Activated T-cell treated with anti-CD3 and anti-CD28 coated beads, Interleukin-2, amount 50 U/mL, for 1 hour (primary cell): ENCODE measurements at places on chromosomes 11 and 22.

DNA sequence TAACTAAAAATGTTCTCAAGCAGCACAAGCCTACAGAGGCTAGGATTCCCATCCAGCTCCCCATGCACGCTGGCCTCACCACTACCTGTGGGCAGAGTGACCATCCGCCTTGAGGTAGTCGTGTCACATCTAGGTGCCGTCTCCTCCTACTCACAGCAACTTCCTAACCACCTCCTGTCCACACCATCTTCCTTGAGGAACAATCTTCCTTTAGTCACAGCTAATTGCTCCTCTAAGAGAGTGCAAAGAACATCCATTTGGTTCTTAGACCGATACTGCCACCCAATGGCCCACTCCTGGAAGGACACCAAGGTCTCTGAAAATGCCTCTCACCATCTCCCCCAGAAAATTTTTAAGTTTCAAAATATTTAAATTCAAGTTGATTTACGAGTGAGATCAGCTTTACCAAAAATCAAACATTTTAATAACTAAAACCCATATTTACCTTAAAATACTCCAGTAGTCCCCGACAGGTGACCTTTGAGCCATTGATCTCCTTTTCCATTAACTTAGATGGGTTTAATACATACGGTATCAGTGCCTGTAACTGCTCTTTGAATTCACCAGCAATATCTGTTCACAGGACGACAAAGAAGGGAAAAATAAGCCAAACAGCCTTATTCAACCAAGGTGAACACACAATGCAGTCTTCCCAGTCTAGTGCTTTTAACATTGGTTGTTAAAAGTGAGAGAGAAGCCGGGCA is 21.7 kb upstream of the PLAAT3 start:
- peak; percentile 73 for DNase-seq

DNA sequence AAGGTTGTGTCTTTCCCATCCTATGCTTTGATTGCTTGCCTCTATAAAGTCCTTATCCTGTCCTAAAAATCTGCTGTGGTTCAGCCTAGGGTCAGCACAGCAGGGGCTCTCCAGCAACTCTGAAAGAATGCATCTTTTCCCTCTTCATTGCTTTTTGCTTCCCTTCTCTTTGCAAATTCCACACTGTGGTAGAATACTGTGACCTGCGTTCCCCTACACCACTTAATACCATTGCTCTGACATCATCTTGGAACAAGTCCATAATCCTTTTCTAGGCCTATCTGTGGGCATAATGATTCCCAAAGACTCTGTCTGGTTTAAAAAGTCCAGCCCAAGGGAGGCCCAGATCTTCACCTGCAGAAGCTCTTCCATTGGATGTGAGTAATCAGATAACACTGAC is 177.7 kb downstream of the NAV2 start:
- no peak for DNase-seq

DNA sequence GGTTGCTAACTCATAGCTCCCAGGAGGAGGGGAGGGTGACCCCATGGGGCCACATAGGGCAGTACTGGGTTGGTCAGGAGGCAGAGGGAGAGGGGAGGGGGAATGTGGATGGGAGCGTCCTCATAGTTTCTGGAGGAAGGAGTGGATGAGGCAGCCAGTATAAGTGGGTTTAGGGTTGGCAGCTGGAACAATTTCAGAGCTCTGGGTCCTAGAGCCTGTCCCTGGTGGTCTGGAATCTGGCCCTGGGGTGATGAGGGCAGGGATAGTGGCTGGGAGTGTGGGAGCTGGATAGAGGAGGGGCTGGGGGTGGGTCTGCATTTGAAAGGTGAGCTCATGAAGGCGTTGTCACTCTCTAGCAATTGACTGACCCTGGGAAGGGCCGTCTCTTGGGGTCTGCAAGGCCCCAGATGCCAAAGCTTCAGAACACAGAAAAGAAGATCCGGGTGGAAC is 5.3 kb upstream of the MRGPRG start:
- peak; percentile 8 for DNase-seq

GRCh38 chr11:111408789-111409727 is 30.0 kb upstream of the POU2AF1 start:
- DNase-seq: no peak

DNA sequence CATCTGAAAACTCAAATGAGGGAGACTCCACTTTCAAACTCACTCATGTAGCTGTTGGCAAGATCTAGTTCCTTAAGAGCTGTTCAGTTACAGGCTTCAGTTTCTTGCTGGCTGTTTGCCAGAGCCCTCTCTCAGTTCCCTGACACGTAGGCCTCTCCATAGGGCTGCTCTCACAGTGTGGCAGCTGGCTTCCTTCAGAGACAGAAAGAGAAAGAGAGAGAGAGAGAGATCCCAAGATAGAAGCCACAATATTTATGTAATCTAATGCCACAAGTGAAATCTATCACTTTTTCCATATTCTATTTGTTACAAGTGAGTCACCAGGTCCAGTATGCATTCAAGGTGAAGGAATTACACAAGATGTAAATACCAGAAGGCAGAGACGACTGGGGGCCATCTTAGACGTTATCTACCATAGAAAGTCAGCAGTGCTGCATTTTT is 168.8 kb downstream of the RCN1 start:
- DNase-seq: no peak

- no peak for DNase-seq
These were observed 2.2 kb downstream of the APOA1 start for GRCh38 chr11:116835042-116835772.

- DNase-seq: no peak
These were observed 6.0 kb downstream of the P2RX6 start for GRCh38 chr22:21020802-21021429.

DNA sequence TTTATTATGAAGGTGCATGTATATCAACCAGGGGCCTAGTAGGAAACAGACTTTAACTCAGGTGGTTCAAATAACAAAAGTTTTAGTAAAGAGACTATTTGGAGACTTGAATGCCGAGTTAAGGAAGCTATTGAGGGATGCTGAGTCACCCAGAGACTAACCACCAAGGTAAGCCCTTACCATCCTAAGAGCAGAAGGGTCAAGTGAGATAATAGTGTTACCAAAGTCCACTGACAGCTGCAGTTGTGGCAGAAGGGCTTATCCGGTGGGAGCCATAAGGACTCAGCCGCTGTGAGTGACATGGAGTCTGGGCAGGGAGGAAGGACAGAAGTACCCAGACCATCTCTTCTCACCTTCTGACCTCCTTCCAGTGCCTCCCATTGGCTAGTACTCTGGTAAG is 134.0 kb downstream of the INSC start:
- no peak for DNase-seq

DNA sequence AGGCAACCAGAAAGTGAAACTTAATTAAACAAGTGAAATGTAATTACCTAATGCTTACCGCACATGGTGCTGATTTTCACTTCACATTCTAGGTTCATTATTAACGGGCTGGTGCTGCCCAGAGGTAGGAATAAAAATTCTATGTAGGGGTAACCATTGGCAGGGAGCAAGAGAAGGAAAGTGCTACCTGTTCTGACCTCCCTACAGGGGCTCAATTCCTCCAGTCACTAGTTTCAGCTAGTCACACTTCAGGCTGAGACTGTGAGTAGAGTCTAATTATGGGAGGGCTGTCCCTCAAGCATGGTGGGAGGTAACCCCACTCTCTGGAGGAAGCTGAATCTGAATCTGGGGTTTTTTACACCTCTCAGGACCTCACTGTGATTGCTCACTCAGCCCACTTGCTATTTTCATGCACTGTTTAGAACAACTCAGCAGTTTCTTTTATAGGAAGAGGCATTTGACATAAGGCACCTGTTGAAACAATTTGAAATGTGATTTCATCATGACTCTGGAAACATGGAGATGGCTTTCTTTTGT is 75.4 kb downstream of the MAML2 start:
- DNase-seq: no peak

DNA sequence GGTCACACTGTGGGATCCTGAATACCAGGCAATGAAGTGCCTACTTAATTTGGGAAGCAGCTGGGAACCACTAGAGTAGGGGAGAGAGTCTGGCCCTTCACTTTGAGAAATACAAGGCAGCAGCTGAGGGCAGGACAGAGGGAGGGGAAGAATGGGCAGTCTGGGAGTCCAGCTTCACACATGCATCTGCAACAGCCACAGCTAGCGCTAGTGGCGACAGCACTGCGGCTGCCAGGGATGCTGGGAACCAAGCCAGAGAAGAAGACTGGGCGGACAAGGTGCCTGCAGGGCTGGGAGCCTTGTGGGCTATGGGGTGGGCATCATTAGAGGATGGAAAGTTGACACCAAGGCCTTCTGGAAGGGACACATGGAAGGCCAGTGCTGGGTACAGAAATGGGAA is 15.8 kb downstream of the SCUBE2 start:
- no peak for DNase-seq

DNA sequence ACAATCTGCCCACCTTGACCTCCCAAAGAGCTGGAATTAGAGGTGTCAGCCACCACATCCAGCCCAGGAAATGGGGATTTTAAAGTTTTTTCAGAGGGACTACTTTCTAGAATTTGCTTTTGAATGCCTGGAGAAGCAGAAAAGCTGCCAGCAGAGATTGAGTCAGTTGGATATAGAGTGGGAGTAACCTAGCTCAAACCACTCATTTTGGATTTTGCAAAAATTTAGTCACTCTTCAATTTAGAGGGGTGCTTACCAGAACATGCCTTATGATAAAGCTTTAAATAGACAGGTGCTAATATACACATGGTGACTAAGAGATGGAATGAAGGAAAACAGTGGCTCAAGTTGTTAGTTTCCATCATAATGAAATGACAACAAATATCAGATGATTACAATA is 26.5 kb upstream of the PSMA1 start:
- DNase-seq: no peak

GRCh38 chr11:96027021-96027420 is 103.1 kb upstream of the MTMR2 start:
- no peak for DNase-seq

DNA sequence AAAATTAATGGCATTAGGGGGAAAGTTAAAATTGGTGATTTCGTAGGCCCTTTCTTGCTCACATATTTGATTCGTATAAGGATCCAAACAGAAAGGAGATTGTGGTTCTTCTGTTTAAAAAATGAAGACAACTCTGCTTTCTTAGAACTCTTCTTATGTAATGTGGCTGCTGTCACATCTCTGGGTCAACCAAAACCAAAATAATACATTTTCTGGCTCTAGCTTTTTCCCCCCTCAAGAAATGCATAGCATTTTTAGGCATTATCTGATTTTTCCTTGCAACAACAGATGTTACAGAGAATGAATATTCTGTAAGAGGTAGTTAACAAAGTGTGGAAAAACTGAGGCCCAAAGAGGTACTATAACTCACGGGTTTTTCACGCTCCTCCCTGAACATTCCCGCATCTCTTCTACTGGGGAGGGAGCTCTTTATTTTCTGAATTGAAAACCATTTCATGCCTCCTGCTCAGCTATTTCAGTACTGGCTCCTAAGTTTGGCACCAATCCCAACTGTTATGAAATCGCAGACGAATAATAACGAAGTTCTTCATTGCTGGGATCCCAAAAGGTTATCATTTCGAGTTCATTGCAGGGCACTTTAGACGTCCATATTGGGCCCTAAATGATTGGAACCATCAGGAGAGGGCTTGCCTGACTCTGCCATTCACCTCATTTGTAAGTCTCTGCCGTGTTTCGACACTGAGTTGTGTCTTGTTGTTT is 17.1 kb downstream of the GRAP2 start:
- no peak for DNase-seq

GRCh38 chr11:41118521-41118920 is 340.9 kb downstream of the LRRC4C start:
- DNase-seq: no peak

GRCh38 chr22:46043339-46043738 is 66.4 kb upstream of the WNT7B start:
- DNase-seq: no peak

- no peak for DNase-seq
These were observed 113.9 kb downstream of the DBX1 start for GRCh38 chr11:20046416-20046815.

DNA sequence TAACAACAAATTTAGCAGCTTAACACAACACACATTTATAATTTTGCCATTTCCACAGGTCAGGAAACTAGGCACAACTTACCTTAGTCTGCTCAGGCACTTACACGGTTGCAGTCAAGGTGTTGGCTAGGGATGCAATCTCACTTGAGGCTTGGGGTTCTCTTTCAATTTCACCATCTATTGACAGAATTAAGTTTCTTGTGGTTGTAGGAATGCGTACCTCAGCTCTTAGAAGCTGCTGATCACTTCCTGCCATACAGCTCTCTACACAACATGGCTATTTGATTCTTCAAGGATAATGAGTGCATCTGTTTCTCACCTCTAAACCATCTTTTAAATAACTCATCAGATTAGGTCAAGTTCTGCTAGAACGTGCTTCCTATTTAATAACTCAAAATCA is 968.1 kb downstream of the LRRC4C start:
- no peak for DNase-seq

GRCh38 chr11:43693731-43694130 is 13.2 kb downstream of the HSD17B12 start:
- DNase-seq: no peak

GRCh38 chr22:44583061-44583760 is 85.2 kb upstream of the RTL6 start:
- no peak for DNase-seq

GRCh38 chr22:41254230-41254629 is 13.5 kb upstream of the CHADL start:
- no peak for DNase-seq

DNA sequence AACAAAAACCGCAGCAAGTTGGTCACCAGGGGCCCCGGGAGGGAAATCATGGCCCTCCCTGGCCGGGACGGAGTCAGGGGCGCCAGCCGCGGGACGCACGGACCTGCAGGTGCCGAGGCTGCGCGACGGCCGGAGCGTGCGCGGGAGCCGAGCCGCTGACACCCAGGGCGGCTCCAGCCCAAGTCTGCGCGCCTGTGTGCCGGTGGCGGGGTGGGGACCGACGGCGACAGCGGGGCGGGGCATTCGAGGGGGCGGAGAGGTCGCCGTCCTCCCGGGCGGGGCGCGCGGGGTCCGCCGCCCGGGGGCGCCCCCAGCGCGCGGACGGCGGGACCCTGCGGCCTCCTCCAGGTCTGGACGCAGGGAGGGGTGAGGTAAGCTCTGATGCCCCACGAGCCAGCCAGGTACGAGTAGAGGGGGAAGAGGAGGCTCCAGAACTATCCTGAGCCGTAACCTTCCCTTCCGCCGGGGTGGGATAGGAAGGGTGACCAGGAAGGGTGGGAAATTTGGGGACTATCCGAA is at the start of gene ESAM:
Gene ESAM (minus strand): TSS at position 186 of the 519 bp plus-strand sequence. CDS start 136 bp downstream, at position 50.
- peak; percentile 78 for DNase-seq

DNA sequence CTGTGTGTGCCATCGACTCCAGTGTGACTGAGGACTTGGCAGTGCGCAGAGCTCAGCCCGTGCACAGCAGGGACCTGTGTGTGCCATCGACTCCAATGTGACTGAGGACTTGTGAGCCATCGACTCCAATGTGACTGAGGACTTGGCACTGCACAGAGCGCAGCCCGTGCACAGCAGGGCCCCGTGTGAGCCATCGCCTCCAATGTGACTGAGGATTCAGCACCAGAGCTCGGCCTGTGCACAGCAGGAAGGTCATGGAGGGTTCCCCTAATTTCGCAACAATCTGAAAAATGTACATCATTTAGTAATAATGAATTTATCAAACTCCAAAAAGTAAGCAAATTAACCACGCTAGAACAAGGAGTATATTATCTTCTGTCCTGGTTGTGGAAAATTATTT is 348.3 kb upstream of the B3GAT1 start:
- DNase-seq: no peak
